ENCODE measurements at places on chromosomes 16 and 17.

GRCh38 chr16:75192606-75193264 lies 14.2 kb downstream of the CTRB2 start:
- DNase-seq: no peak

- no peak for DNase-seq
Measured at GRCh38 chr17:31573861-31574260, 182.4 kb downstream of the RAB11FIP4 start.

- DNase-seq: peak; percentile 38
Measured at GRCh38 chr16:25256695-25257469, 763 bp downstream of the ZKSCAN2 start.

- no peak for DNase-seq
Measured at GRCh38 chr16:12113523-12114345, 137.2 kb downstream of the SNX29 start.

GRCh38 chr17:42928714-42929496 lies 28.3 kb downstream of the G6PC1 start:
- DNase-seq: no peak

DNA sequence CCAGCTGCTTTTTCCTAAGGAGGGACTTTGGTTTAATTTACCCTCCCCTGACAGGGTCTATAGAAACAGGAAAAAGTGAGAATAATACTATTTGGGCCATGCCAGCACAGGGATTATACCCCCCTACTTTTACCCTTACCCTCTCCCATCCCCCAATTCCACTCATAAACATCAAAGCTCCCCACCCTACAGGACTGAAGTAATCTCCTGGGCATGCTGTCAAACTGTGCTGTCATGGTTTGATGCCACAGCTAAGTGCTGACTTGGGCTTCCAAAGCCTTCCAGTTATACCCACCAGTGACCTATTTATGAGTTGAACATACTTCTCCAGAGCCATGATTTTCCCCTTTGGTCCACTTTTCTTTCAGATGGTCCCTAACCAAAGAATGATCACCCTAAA lies 12.8 kb downstream of the PHF12 start:
- no peak for DNase-seq

- DNase-seq: no peak
Measured at GRCh38 chr17:36197387-36197703, 787 bp upstream of the CCL3L1 start.

DNA sequence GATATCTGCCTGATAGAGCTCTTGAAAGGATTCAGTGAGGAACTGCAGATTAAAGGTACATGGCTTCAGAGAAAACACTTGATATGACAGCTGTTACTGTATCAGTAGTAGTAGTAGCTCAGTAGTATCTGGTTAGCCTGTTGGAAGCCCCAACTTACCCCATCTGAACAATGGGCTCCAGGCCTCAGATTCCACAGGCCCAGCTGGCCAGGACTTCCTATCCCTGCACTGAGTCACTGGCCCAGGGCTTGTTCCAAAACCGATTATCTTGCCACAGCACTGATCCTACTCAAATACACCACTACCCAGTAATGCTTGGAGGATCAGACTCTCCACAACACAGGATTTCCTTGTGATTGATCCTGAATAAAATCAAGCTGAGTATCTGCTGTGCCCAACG lies 32.6 kb downstream of the DCUN1D3 start:
- no peak for DNase-seq

GRCh38 chr16:56938664-56939513 lies 6.9 kb downstream of the HERPUD1 start:
- peak; percentile 35 for DNase-seq

DNA sequence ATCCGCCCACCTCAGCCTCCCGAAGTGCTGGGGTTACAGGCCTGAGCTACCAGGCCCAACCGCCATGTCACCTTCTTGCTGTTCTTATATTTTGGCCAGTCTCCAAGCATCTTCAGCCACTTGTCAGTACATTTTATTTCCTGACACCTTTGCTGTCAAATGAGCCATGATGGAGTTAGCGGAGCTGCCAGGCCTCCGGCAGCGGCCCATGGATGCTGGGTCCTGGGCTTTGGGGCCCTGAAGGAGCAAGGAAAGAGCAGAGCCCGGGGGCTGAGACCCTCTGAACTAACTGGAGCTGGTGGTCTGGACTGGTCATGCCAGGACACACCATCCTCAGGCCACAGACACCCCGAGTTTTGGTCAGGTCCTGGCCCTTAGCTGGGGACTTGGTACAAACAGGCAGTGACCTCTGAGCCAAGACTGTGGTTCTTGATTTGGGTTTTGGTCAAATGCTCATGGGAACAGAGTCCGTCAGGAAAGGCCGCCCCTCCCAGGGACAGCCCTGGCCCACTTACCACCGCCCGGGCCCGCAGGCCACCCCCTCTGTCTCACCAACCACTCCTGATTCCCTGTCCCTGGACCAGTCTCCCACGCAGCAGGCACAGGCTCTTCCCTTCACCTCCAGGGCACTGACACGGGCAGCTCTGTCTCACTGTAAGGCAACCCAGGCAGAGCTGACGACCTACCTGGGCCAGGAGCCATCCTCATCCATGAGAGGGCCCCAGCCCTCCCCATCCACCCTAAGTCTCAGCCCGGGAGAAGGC lies 42.0 kb downstream of the TNFRSF13B start:
- no peak for DNase-seq

- no peak for DNase-seq
Measured at GRCh38 chr17:33120103-33120502, 128.5 kb downstream of the SPACA3 start.

DNA sequence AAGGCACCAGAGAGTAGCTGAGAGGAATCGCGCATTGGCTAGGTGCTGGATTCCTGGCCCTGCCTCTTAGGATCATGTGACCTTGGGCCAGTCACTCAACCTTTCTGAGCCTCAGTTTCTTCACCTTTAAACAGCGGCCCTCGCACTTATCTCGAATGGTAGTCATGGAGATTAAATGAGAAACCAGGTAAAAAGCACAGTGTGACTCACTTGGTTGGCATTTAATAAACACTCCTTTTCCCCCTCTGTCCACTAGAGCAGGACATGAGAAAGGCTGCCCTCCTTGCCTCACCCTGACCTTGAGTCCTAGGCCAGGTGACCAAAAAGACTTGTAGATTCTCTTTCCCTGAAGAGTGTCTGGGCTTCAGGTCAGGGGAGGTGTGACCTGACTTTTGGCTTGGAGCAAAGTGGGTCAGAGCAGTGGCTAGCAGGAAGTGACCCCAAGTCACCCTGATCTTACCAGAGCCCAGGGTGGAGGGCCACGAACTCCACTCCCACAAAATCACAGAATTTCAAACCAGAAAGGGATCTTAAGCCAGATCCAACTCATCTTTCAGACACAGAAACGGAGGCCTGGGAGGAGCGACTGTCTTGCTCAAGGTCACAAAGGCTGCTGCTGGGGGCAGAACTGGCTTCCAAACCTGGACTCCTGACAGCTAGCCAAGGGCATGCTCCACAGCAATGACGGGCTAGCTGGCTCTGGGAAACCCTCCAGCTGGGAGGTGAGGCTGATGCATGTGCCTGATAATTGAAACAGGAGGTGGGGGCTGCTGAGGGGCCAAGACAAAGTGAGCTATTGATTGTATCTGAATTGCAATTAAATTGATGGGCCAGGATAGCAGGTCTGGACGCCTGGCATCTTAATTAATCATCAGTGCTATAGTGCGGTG lies 65.2 kb downstream of the PIPOX start:
- no peak for DNase-seq

DNA sequence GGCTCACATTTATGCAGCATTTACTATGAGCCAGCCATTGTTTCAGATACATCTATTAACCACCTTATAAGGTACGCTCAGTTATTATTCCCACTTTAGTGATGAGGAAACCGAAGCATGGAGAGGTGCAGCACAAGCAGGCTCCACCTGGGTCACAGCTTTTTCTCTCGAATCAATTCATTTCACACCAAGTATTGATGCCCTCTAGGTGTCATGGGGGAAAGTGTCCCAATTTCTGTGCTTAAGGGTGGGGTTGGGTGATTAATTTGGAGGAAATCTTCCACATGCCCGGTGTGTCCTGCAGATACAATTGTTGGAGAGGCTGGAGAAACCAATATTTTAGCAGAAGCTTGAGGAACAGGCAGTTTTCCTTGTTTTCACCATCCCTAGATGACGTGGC lies 62.7 kb upstream of the DNAJA2 start:
- no peak for DNase-seq

GRCh38 chr17:78822552-78822951 lies 18.1 kb downstream of the USP36 start:
- no peak for DNase-seq

- DNase-seq: no peak
Measured at GRCh38 chr17:64264891-64265290, 1.8 kb upstream of the TEX2 start.

- no peak for DNase-seq
Measured at GRCh38 chr17:50462446-50462845, 6.2 kb downstream of the CHAD start.
